Activated CD8-positive, alpha-beta memory T cell treated with anti-CD3 and anti-CD28 coated beads for 1 hour (primary cell): ENCODE measurements at places on chromosomes 13 and 19.

GRCh38 chr13:40340368-40341095 lies 325.9 kb downstream of the FOXO1 start:
- DNase-seq: no peak

DNA sequence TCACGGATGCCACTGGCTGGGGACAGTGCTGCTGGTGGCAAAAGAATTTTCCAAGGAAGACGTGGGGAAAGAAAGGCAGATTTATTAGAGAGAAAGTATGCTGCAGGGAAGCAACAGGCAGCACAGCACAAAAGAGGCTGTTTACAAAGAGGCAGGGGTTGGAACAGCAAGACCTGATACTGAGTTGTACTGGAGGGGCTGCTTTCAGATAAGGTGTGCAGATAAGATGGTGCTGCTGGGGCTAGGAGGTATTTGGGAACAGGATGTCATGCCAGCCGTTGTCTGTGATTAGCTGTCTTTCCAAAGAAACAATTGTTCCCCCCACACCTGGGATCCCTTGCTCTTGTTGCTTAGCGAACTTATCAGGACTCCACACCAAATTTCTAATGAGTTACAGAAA lies 2023.3 kb upstream of the PCDH20 start:
- DNase-seq: no peak

- DNase-seq: no peak
Observed at GRCh38 chr19:38304866-38305429, 897 bp downstream of the C19orf33 start.

DNA sequence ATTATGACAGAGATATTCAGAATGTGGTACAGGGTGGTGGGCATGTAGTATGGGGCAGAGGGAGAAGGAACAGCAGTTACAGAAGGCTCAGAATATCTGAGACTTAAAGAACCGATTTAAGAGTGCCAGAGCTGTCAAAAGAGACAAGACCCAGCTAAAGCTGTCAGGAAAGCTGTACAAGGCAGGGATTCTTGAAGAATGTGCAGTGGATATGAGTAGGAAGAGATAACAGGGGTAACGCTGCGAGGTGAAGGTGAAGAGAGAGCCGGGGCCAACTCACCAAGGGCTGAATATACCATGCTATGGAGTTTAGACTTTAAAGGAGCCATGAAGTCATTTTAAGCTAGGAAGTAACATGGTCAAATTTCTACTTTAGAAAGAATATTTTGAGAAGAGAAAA lies 381.0 kb downstream of the DIAPH3 start:
- no peak for DNase-seq

DNA sequence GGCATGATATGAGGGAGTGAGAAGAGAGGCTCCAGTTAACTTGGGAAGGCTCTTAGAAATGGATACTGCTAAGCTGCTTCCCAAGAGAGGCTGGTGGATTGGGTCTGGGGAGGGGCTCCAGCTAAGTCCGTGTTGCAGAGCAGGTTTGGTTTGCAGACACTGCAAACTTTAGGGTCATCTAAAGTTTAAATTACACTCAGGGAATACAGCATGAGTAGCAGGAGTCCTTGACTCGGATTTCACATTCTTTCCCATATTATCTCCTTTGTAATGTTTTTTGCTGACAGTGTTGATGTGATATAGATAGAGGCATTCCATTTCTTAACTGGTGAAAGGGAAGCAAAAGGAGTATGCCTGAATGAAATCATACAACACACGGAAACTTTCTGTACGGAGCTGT lies 31.9 kb downstream of the SGCG start:
- DNase-seq: no peak

DNA sequence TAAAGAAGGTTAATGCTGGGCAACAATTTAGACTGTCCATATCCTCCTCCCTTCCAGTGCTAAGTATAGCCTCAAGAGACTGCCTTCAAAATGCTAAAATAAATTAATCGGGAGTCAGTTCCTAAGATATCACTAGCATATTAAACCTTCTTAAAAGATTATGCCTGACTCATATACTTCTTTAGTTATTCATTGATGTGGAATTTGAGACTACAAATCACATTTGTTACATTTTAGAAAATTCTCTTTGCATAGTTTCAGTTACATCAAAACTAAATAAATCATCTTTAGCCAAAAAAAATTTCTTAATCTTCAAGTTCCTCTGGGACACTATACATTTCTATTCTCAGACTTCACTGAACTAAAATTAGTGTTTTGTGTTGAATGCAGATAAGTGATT lies 769.1 kb downstream of the PCDH9 start:
- DNase-seq: no peak

- DNase-seq: no peak
Observed at GRCh38 chr13:20301403-20302071, 69.4 kb upstream of the GJB6 start.

DNA sequence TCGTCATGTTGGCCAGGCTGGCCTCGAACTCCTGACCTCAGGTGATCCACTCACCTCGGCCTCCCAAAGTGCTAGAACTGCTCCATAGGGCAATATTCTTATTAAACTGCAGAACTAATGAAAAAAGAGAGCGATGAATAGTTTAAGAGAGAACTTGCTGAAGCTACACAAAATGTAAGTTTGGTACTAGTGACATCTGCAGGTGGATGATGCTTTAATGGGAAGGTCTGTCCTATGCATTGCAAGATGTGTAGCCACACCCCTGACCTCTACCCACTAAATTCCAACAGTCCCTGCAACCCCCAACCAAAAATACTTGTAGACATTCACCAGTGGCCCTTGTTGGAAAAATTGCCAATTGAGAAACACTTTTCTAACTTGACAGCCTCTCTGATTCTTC lies 117.8 kb downstream of the NALCN start:
- no peak for DNase-seq

DNA sequence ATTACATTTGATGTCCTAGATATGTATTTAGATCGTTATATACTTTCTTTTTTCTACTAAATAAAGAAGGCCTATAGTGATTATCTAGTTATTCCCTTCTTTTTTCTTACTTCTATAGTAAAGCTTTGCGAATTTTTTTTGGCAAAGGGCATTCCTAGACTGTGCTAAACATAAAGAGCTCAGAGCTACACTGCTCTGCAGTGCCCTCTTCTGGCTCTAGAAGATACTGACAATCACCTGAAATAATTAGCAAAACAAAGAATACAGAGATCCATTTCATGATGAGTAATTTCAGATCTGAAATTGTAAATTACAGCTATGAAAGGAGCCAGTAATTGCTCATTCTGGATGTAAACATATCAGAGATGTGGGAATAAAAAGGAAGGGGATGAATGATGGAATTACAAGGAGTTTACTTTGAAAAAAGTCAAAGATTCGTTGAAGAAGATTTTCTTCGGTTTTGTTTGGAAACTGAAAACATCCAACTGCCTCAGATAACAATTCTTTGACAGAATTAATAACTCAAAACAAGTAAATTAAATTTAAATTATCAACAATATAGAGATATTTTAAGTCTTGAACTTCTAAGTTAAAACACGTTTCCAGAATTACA lies 288.5 kb downstream of the NALCN start:
- DNase-seq: no peak

GRCh38 chr13:45773944-45774343 lies 71.8 kb downstream of the CBY2 start:
- no peak for DNase-seq

- no peak for DNase-seq
Observed at GRCh38 chr13:52399046-52399445, 6.9 kb downstream of the THSD1 start.

DNA sequence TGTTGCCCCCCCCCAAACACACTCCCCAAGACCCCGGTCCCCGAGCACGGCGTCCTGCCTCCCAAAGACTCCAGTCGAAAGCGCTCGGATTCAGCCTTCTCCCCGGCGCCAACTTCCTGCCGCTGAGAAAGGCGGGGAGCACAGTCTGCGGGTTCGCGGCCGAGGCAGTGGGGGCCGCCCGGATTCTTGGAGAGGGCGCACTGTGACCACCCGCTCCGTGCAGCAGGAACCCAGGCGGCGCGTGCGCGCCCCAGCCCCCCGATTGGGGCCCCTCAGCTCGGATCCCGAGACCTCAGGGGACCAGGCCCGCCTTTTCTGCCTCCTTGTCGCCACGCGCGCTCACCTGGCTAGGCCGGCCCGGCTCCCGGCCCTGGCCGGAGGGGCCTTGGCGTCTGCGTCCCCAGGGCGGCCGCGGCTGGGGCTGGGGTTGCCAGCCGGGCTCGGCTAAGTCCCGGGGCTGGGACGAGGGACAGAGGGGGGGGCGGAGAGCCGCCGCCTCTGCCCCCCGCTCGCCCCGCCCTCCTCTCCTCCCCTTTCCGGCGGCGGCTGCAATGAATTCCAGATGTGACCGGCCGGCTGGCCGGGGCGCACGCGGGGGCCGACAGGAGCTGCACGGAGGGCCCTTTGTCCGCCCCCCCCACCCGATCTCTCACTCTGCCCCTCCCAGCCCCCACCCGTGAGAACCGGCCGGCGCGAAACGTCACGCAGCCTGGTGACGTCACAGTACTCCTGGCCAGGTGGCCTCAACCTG lies at the start of gene S1PR2:
S1PR2 (minus strand) TSS at position 471 of the 751 bp plus-strand sequence. CDS start 6,426 bp downstream, outside the sequence.
- peak; percentile 46 for DNase-seq

GRCh38 chr19:33468361-33469170 lies 53.0 kb downstream of the PEPD start:
- DNase-seq: no peak

DNA sequence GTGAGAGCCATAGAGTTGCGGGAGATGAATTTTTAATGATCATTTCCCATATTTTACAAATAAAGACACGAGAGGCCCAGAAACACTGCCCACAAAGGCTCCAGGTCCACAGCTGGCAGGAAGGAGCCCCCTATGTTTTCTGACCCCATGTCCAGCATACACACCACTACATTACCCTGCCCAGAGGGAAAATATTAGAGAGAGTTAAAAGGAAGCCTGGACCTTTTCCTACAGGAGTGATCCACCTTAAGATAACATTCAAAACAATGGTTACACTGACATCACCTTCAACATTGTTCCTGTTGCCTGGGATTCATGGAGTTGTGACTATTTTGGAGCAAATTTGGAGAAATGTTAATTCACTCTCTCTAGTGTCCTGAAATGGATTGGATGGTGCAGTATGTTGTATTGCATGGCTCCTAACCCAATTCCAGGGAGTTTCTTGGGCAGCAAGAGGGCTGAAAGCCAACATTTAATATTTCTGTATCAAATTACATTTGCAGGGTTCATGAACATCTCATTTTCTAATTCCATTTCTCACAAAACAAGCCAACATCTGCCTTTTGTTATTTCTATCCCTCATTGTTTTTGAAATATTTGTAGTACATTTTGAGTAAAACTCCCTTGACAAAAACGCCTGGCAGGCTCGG lies 172.5 kb downstream of the DLEU7 start:
- no peak for DNase-seq

GRCh38 chr13:108451121-108451520 lies 178.3 kb upstream of the MYO16 start:
- no peak for DNase-seq

DNA sequence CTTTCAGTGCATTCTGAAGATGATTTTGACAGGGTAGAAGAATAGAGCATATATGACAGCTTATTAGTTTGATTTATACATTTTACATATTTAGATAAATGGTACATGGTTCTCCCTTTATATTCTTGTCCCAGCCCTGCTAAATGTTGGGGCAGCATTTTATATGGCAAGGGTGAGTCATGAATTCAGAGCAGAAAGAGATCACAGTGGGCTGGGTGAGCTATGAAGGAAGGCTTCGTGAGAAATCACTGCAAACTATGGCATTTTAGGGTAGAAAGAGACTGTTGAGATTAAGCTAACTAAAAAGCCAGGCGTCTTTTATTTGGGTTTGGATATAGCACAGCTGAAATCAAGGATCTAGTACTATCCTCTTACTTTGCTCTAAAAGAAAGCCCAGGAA lies 23.9 kb upstream of the METTL21C start:
- DNase-seq: no peak

GRCh38 chr13:50466456-50466855 lies 377.0 kb downstream of the DLEU7 start:
- no peak for DNase-seq

GRCh38 chr13:112750570-112750969 lies 60.7 kb downstream of the ATP11A start:
- no peak for DNase-seq

GRCh38 chr19:4278010-4278409 lies 1.1 kb upstream of the SHD start:
- no peak for DNase-seq

DNA sequence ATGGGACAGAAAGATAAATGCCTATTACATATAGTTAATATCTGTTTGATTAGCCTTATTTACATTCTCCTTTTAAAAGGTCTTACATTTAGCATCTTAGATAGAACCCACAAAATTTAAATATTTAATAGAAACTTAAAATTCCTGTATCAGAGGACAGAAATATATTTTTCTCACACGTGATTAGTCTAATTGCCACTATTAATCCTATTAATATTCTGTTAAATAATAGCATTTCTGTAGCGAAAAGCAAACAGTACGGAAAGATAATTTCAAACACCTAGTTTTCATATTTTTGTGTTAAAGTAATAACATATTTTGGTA lies 380 bp upstream of the ZNF30 start:
- no peak for DNase-seq

DNA sequence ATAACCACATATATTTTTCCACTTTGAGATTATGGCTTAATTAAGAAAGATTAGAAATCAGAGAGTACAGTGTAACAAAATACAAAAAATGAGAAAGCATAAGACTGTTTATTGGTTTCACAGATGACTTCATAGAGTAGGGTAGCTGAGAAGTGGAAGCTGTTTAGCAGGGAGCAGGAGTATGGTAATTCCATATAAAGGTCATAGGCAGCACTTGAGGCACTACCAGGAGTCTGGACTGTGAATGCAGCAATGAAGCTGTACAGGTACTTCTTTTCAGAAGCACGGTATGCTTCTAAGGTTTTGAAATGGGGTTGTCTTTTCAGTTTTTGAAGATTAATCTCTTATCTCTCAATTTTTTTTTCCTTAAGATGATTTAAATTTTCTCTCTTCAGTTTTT lies 69.2 kb downstream of the MICU2 start:
- DNase-seq: no peak

DNA sequence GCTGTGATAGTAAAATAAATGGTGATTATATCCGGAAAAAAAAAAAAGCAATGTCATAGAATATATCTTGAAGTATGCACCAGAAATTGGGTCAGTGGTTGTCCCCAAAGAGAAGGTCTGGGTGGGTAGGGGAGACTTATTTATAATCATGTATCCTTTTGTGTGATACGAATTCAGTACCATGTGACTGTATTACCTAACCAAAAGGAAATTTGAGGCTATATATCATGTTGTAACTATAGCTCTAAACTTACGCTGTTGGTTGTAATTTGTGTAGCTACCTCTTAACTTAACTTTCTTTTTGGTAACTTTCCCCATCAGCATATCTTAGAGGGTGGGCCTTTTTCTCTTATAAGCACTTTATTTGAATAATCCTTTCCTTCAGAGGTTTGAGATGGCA lies 25.2 kb upstream of the KCTD4 start:
- no peak for DNase-seq

GRCh38 chr19:38759590-38760003 lies 13.7 kb downstream of the LGALS7 start:
- no peak for DNase-seq
